ENCODE measurements at places on chromosomes 5 and 9. TPM values are rescaled to one million over a fixed set of nuclear protein-coding genes. Genes with fewer than 3 reads are reported as not detected.
A peak's percentile ranks its signal among the peaks of the same experiment; 100 is the strongest.

DNA sequence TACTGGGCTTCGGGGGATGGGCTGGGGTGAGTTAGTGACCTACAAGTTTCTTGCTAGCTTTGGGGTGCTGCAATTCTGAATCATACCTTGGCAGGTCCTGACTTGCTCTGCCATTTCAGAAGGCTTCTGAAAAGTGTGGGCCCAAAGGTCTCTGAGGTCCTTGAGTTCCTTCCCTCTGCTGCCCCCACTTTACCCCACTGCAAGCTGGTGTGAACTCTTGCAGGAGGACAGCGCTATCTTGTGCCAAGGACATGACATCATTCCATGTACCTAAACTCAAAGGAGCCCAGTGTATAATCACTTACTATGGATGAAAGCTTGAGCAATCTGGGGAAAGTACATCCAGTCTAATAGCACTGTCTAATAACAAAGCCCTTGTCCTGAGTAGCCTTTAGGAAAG, 157.4 kb downstream of the RMI1 start:
- DNase-seq, result no peak
- H3K27ac ChIP-seq, result no peak overlapping the region
- no peaks in the 10 kb centered on the region for H3K4me1 ChIP-seq
- no peaks in the 10 kb centered on the region for H3K36me3 ChIP-seq
- H3K4me3 ChIP-seq, result no peak overlapping the region
- H3K27me3 ChIP-seq, result peaks cover 12% of the 10 kb centered on the region

DNA sequence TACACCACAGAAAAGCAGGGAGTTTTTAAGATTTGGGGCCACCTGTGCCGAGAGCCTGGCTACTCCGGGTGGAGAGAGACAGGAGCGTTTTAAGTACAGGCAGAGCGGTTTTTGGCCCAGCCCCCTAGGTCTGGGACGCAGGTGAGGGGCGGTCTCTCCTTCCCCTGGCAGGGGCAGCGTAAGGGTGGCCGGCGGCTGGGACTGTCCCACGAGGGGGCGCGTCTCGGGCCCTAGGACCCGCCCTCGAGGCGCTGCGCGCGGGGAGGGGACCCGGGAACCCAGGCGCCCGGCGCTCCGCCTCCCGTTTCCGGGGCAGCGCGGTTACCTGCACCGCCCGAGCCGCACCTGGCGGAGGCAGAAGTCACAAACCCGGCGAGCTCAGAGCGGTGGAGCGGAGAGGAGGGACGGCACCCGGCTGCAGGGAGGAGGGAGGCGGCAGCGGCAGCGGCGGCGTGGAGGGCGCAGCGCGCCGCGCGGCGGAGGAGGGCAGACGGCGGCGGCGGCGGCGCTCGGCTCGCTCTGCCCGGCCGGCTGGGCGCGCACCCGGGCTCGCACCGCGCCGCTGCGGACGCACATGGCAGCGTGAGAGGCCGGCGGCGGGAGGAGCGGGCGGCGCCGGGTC, at the start of gene WWC1:
Gene WWC1 (plus strand): TSS at position 304 of the 622 bp plus-strand sequence. CDS start 508 bp downstream, outside the sequence.
- H3K27me3 ChIP-seq, result no peaks in the 10 kb centered on the region
- peak within 1 kb of the TSS; percentile 60 for H3K27ac ChIP-seq
- peak within 1 kb of the TSS; percentile 75 for H3K4me3 ChIP-seq
- H3K4me1 ChIP-seq, result no peaks in the 10 kb centered on the region

- H3K4me3 ChIP-seq, result no peak overlapping the region
- H3K27ac ChIP-seq, result no peak overlapping the region
- no peaks in the 10 kb centered on the region for H3K27me3 ChIP-seq
- no peak for DNase-seq
- no peaks in the 10 kb centered on the region for H3K36me3 ChIP-seq
- no peaks in the 10 kb centered on the region for H3K4me1 ChIP-seq
These were observed 88.6 kb downstream of the NRG2 start for GRCh38 chr5:139954462-139954861.

- no peak for DNase-seq
- no peak overlapping the region for H3K27ac ChIP-seq
- H3K4me3 ChIP-seq, result no peak overlapping the region
- H3K36me3 ChIP-seq, result no peaks in the 10 kb centered on the region
- no peaks in the 10 kb centered on the region for H3K27me3 ChIP-seq
- no peaks in the 10 kb centered on the region for H3K4me1 ChIP-seq
These were observed 51.2 kb downstream of the TARS1 start for GRCh38 chr5:33491941-33492340.

Gene NRARP
- total RNA-seq, result 1.1 TPM

GRCh38 chr5:93653716-93654115, 70.7 kb downstream of the NR2F1 start:
- DNase-seq, result no peak

Gene SLC46A2
- not detected for total RNA-seq

Gene SAXO1
- not detected for total RNA-seq

- no peaks in the 10 kb centered on the region for H3K27me3 ChIP-seq
- H3K36me3 ChIP-seq, result no peaks in the 10 kb centered on the region
- DNase-seq, result no peak
- H3K4me1 ChIP-seq, result no peaks in the 10 kb centered on the region
- no peak overlapping the region for H3K27ac ChIP-seq
These were observed 9.6 kb downstream of the DAB2 start for GRCh38 chr5:39415201-39415600.

- no peaks in the 10 kb centered on the region for H3K4me1 ChIP-seq
- peak overlapping the region; percentile 45 for H3K4me3 ChIP-seq
- DNase-seq, result no peak
- H3K27ac ChIP-seq, result peak overlapping the region; percentile 47
- no peaks in the 10 kb centered on the region for H3K27me3 ChIP-seq
- H3K36me3 ChIP-seq, result no peaks in the 10 kb centered on the region
These were observed 1.2 kb downstream of the SEMA4D start for GRCh38 chr9:89496645-89497256.

Gene LECT2
- 20.6 TPM for total RNA-seq

Gene F2R
- 10.1 TPM for total RNA-seq

GRCh38 chr5:43569236-43569746, 12.4 kb upstream of the PAIP1 start:
- H3K27ac ChIP-seq, result no peak overlapping the region
- H3K4me1 ChIP-seq, result no peaks in the 10 kb centered on the region
- H3K4me3 ChIP-seq, result no peak overlapping the region

DNA sequence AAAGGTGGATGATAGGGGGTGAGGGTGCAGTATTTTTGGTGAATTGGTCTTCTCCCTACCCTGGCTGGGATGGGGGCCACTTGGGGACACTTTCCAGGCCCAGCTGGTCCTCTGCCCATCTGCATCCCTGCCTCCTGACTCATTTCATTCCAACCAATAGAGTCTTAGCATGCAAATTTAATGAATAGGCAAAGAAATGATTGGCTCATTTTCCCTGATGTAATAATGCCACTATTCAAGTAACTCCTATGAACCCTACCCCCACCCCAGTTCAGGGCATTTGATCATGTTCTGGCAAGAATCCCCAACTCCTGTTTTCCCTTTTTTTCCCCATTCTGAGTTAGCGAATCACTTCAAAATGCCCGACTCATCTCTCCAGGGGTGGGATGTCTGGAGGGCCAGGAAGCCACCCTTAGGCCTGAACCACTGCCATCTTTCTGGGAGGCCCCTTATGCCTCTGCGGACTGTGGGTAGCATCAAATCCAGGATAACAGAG, 56.7 kb downstream of the PCDH1 start:
- no peak overlapping the region for H3K27ac ChIP-seq
- H3K36me3 ChIP-seq, result no peaks in the 10 kb centered on the region
- H3K4me1 ChIP-seq, result no peaks in the 10 kb centered on the region

DNA sequence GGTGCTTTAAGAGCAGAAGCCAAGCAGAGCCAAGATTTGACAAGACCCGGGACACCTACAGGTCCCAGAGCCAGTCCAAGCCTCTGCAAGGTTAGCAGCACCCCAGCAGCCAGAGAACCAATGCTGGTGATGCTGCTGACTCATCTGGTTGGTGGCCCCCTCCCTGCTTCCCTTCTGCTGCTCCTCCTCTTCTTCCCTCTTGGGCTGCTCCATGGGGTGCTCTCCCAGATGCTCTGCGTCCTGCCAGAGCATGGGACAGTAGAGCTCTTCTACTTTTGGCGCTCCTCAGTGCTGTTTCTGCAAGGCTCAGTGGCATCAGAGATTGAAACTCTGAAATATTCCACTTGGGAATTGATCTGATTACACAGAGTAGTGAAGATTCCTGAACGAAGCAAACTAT, 76.1 kb upstream of the SAP30L start:
- H3K27me3 ChIP-seq, result no peaks in the 10 kb centered on the region
- H3K36me3 ChIP-seq, result no peaks in the 10 kb centered on the region
- DNase-seq, result no peak
- no peak overlapping the region for H3K4me3 ChIP-seq
- no peaks in the 10 kb centered on the region for H3K4me1 ChIP-seq
- no peak overlapping the region for H3K27ac ChIP-seq

- no peak for DNase-seq
- no peak overlapping the region for H3K27ac ChIP-seq
- H3K4me1 ChIP-seq, result peaks cover 1% of the 10 kb centered on the region
- H3K36me3 ChIP-seq, result no peaks in the 10 kb centered on the region
These were observed 117.7 kb downstream of the SNCAIP start for GRCh38 chr5:122429545-122430318.

Gene ALDH1A1
- 309 TPM for total RNA-seq

DNA sequence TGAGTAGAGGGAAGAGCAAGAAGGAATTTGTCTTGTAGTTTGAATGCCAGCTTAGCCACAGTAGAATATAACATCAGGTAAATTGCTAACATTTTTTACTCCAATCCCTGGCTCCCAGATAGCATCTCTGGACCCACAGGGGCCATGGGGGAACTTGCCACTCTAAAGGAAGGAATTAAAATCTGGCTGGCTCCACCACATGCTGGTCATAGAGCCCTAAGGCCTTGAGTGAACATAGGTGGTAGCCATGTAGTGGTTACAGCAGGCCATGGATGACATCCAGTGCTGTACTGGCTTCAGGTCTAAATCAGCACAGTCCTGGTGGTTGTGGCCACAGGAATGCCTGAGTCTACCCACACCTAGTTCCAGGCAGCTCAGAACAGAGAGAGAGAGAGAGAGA, 109.9 kb upstream of the RGMB start:
- no peaks in the 10 kb centered on the region for H3K4me1 ChIP-seq
- no peak overlapping the region for H3K27ac ChIP-seq
- H3K27me3 ChIP-seq, result no peaks in the 10 kb centered on the region
- no peak for DNase-seq
- H3K4me3 ChIP-seq, result no peak overlapping the region
- H3K36me3 ChIP-seq, result no peaks in the 10 kb centered on the region

Gene PHYHD1
- total RNA-seq, result 69.7 TPM

DNA sequence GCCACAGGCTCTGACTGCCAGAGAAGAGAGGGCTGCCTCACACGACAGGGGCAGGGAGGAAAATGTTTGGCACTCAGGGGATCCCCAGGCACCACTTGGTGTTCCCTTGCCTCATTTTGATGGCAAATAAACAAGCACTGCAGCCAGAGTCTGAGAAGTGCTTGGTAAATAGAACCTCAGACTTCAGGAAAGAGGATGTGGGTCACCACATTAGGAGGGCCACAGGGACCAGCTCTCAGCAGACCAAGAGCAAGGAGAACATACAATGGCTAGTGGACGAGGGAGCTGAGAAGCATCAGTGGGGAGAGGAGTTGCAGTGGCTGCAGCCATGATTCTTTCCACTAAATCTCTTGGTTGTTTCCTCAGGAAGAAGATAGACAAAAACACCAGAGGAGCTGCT, 413.9 kb downstream of the GADD45G start:
- no peak overlapping the region for H3K4me3 ChIP-seq
- no peaks in the 10 kb centered on the region for H3K27me3 ChIP-seq
- H3K4me1 ChIP-seq, result no peaks in the 10 kb centered on the region
- no peak overlapping the region for H3K27ac ChIP-seq

GRCh38 chr9:68643901-68644809, 60.9 kb upstream of the PIP5K1B start:
- DNase-seq, result no peak
- H3K27ac ChIP-seq, result no peak overlapping the region
- H3K27me3 ChIP-seq, result no peaks in the 10 kb centered on the region
- no peak overlapping the region for H3K4me3 ChIP-seq

DNA sequence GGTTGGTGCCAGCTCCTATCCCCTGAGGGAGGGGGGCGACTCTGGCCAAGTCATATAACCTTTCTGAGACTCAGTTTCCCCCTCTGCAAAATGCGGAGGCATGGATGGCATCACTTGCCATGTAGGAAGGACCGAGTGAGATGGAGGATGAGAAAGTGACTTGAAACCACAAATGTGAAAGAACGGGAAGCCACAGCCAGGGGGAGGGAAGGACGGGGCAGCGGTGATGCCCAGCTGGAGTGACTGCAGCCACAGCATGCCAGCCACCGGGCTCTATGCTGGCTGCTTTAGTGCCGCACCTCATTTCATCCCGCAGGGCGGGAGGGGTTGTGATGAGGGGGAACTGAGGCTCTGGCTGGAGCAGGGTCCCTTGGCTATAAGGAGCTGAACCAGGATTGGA, 74.5 kb downstream of the HMCN2 start:
- no peaks in the 10 kb centered on the region for H3K27me3 ChIP-seq
- no peak overlapping the region for H3K4me3 ChIP-seq
- no peaks in the 10 kb centered on the region for H3K36me3 ChIP-seq
- no peak for DNase-seq

Gene TMEFF1
- 0.24 TPM for total RNA-seq

Gene SH3RF2
- 2.7 TPM for total RNA-seq

Gene CDC14B
- 13.7 TPM for total RNA-seq

Gene BAAT
- 439 TPM for total RNA-seq

DNA sequence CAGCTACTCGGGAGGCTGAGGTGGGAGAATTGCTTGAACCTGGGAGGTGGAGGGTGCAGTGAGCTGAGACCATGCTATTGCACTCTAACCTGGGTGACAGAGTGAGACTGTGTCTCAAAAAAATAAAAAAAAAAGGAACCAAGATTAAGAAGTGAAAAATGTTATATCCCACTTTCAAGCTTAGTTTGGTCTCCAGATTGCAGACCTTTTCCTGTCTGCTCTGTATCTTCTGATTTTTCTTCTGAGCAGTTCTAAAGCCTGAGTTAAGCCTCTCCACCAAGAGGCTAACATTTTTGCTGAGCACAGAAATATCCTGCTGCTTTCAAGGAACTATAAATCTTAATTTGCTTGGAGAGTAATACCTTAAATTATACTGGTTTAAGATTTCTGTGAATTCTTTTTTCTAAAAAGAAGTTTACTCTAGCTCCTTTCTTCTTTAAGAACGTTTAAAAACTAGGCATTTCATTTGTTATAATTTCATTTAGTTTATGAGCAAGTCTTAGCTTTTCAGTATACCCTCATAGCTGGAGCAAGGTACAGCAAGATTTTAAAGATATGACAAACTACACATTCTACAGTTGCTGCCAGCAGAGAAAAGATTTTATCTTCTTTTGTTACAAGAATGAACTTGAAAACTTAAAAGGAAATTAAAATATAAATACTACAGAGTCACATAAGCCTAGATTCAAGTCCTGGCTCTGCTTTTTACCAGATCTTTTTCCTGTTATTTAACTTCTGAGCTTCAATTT, 55.0 kb downstream of the GARNL3 start:
- H3K4me1 ChIP-seq, result no peaks in the 10 kb centered on the region
- H3K27ac ChIP-seq, result no peak overlapping the region
- no peaks in the 10 kb centered on the region for H3K27me3 ChIP-seq
- no peak for DNase-seq
